ENCODE measurements at places on chromosomes 7 and 10.

DNA sequence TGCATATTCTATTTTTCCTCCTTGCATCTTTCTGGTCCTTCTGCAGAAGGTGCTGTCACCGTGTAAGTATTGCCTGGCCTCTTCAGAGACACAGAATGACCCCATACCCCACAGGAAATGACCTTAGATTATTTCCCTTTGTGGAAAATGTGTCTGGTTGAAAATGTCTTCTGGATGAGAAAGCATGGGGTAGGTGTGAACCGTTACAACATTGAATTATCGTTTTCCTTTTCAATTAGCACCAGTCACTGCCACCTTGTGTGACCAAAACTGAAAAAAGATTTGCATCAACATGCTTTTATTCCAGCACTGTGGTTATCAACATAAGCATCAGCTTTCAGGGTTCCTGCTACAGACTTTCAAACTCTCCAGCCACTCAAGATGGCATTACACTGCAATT is 58.0 kb upstream of the CELF2 start:
- DNase-seq, result no peak

DNA sequence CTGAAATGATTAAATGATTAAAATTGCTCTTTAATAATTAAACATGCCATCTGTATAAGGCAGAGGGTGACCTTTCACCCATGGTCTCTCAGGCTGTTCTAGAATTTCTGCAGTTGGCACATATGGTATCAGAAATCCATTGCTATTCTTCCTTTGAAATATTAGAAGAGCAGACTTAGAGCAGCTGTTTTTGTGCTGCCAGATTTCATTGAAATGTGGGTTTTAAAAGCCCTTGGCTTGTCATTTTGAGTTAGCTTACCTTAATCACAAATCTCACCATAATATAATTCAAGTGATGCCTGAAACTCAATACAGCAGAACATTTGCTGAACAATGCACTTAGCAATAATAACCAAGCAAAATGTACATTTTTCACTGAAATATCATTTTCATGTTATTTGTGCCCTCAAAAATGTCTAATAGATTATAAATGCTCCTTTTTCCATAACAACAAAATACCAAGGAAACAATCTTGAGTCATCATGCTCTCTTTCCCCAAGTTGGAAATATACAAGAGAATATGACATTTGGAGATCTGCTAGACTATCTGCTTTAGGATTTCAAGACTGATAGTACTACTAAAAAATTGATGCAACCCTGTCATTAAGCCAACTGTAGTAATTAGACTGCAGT is 16.1 kb upstream of the PTTG1IP2 start:
- no peak for DNase-seq

DNA sequence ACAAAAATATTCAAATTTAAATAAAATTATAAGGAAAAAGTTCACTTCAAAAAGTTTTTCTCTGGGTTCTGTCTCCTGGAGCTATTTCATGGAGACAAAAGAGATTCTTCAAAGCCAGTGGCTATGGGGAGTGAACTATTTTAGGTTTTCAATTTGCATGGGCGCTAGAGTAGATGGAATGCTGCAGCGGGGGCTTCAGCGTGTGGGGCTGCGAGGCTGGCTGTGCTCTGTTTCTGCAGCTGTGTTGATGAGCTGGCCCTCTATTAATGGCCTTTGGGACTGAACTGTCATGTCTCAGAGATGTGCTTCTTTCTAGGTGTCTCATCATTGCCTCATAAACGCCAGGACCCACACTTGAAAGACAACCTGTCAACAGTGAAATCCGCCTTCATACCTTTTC is 108.4 kb upstream of the NPY start:
- no peak for DNase-seq

DNA sequence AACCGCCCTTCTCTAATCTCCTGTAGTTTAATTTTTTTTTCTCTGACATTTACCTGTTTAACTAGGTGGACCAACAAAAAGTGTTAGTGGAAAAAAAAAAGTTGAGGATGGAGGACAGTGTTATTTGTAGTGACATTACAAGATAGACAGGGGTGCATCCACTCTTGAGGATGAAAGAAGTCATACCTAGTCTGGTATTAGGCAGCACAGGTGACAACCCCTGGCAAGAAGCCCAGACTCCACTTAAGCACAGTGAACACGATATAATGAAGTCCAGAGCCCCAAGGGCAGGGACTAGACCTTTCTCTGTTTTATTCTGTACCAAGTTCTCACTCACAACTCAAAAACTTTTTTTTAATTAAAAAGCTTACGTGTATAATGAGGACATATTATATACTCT is 268.4 kb downstream of the GPR37 start:
- no peak for DNase-seq

- no peak for DNase-seq
These were observed 31.2 kb downstream of the MGAM2 start for GRCh38 chr7:142142702-142143101.

- DNase-seq, result no peak
These were observed 1.8 kb downstream of the CCDC186 start for GRCh38 chr10:114172216-114172615.

- no peak for DNase-seq
These were observed 117.5 kb upstream of the HGF start for GRCh38 chr7:81887098-81888090.

DNA sequence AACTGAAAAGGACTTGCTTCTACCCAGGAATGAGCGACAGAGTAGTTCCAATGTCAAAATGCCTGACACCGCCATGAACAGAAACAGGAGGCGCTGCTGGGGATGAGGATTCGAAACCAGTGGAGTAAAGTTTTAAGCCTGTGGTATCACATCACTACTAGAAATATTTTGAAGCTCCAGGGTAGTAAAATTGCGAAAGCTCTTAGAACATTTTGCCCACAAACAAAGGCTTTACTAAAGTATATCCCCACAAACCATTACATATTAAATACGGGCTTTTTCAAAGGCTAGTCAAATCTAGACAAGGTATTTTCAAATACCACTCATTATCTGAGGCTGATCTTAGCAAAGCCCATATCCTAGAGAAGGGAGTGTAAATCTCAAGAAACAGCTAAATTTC is 2.4 kb downstream of the PRDX3 start:
- DNase-seq, result no peak

DNA sequence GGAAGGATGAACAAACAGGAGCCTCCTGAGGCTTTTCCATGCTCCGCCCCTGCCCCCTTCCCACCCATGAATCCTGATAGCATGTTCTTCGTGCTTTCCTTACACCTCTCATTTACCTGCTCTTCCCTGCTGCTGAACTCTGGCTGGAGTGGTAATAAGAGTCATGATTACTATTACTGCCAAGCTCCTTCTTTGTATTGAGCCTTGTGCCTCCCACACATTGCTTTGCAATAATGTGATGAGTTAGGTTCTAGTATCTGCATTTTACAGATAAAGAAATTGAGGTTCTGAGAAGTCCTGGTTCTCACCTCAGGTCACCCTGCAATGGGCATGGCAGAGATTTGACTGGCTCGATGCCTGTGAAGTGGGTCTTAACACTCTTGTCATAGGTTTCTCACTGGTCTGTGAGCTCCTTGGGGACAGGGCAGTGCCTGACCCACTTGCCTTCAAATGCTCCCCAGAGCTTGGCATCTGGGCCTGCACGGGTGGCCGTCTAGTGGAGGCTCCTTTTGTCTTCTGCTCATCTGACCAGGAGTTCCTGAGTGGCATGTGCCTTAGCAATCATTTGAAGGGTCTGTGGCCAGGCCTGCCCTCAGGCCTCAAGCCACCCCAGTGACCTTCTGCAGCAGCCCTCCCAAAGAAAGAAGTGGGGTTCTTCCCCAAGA is 309.2 kb upstream of the ZMIZ1 start:
- no peak for DNase-seq

- no peak for DNase-seq
These were observed 1.6 kb downstream of the DOCK1 start for GRCh38 chr10:126906704-126907422.

DNA sequence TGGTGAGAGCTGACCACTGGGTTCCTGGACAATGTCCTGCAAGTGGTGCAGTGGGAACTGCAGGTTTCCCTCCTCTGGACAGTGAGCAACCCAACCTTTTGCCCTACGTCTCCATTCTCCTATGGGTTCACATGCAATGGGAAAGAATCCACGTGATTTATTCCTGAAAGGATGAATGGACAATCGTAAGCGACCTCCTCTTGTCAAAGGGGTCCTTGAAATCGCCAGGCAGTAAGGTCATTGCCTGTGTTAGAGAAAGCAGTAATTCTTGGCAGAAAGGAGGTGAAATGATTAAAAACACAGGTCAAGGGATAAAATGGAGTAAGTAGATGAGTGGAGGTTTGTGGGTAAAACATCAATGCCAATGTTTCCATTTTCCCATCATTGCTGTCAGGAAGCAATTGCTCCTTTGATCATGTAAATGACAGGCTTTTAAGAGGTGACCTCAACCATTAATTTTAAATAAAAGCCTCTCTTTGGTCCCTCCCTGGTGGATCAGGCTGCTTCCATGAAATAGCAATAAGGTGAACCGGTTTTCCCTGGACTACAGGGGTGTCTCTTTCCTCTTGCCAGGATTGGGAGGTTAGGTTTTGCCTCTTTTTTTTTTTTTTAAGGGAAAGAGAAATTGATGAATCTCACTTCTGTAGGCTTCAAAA is 330.0 kb upstream of the PRKCQ start:
- DNase-seq, result no peak

- DNase-seq, result no peak
These were observed 122.1 kb upstream of the NFE2L3 start for GRCh38 chr7:26029911-26030310.

- DNase-seq, result no peak
These were observed 1.2 kb downstream of the MCU start for GRCh38 chr10:72692994-72693781.

DNA sequence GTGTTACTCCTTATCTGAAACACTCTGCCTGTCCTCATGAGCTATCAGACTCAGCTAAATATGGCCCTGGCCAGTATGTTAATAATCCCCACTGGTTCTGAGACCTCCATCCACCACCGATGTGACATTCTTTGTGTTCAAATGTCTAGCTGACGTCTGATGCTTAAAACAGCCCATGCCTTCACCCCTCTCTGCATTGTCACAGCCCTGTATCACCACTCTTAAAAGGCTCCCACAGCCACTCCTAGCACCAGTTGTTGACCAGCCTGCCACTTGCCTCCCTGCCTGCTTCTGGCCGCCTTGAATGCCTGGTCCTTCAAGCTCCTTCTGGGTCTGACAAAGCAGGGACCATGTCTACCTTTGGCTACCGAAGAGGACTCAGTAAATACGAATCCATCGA is at the start of gene LMOD2:
TSS of gene LMOD2 (plus strand) at position 253 of the 400 bp plus-strand sequence. CDS start at position 351, 98 bp downstream.
- no peak for DNase-seq

DNA sequence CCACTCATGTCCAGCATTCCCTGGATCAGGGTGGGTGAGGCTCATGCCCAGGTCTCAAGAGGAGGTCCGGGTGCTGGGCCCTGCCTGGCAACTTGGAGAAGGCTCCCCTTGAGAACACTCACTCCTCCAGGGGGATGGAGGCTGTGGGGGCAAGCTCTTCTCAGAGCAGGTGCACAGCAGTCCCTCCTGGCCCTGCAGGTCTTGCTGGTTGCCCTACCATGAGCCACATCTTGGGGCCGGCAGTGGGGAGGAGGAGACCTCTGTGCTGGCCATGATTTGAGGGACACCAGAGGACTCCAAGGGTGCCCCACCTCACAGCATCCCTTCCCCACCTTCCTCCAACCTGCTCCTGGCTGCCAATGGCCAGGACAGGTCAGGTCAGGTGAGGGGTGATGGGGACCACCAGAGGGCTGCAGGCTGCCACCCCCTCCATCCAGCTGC is 87.4 kb upstream of the RET start:
- no peak for DNase-seq

- DNase-seq, result no peak
These were observed 56.2 kb downstream of the CRPPA start for GRCh38 chr7:16365177-16365576.

GRCh38 chr7:10429031-10429430 is 544.6 kb upstream of the PHF14 start:
- DNase-seq, result no peak

GRCh38 chr7:35374858-35375257 is 121.0 kb upstream of the TBX20 start:
- DNase-seq, result no peak

DNA sequence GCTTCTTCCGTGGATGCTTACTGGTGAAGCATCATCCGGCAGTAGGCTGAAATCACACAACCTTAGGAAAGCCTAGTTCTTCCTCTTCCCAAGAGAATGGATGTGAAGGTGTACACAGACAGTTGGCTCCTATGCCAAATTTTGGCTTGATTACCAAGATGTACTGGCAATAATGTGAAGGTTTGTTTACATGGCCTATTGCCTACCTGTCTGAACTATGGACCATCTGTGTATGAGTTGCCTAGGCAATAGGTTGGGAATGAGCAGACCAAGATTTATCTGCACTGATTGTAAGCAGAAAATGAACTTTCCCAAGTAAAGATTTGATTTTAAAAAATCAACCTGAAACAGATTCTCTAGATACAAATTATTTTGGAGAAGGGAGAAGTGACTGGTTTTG is 325.9 kb upstream of the SORCS1 start:
- DNase-seq, result no peak

DNA sequence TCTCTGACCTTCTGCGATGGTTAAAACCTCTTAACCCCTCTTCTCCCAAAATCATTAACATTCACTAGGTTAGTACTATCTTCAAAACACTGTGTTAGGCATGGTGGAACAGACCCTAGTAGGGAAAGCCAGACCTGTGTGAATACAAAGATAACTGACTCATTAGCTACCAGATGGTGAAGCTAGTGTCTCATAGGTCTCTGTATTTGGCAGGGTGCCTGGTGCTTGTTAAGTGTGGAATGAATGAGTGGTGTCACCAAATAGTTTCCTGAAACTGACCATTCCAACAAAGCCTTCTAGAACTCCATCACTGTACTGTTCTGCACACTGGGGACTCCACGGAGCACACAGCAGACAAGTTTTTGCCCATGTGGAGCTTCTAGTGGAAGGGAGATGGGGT is 27.7 kb upstream of the TM9SF3 start:
- no peak for DNase-seq

DNA sequence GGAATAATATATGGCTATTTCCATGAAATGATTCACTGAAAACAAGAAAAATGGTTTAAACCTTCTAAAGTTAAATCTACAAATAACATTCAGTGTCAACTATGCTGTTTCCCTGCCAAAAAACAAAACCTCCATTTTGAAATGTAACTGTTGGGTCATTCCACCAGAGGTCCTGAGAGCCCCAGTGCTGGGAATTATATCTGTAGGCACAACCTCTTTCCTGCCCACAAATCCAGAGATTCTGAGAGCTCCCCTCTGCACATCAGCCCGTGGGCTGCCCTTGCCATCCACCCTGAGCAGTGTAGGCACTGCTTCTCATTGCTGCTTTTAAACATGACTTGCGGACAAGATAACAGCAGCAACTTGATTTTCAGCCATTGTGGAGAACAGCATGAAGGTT is 198.6 kb downstream of the TMEM178B start:
- no peak for DNase-seq

Measured in stimulated activated CD8-positive, alpha-beta memory T cell treated with anti-CD3 and anti-CD28 coated beads, Interleukin-15, amount 100 ng/mL, for 48 hours (primary cell).